Smooth muscle cell of the pulmonary artery (primary cell): ENCODE measurements at places on chromosomes 1 and 21. TPM values are rescaled to one million over a fixed set of nuclear protein-coding genes. Genes with fewer than 3 reads are reported as not detected.

Gene OLFM3
- total RNA-seq, result not detected in 2 replicates

Gene C1orf115
- 0.20 and 0.85 TPM in 2 replicates for total RNA-seq

Gene MPZ
- 0.89 and 2.2 TPM in 2 replicates for total RNA-seq

Gene TSPAN1
- 0.73 and 0.78 TPM in 2 replicates for total RNA-seq

Gene AADACL3
- total RNA-seq, result not detected in 2 replicates

Gene OBSCN
- 5.8 and 6.8 TPM in 2 replicates for total RNA-seq

Gene CFAP74
- not detected in 2 replicates for total RNA-seq

Gene REG4
- total RNA-seq, result not detected in 2 replicates

Gene PLPPR4
- total RNA-seq, result 1.9 and 46.9 TPM in 2 replicates

Gene KCNJ9
- under 0.01 TPM in 1 of 2 replicates, not detected in the other for total RNA-seq

Gene S100A1
- total RNA-seq, result 0.13 TPM in 1 of 2 replicates, not detected in the other

Gene CD247
- total RNA-seq, result not detected in 2 replicates

Gene MNDA
- total RNA-seq, result not detected in 2 replicates

Gene CR1L
- not detected in 2 replicates for total RNA-seq

Gene DIRAS3
- total RNA-seq, result 3.3 and 8.8 TPM in 2 replicates

Gene TRIM67
- 0.03 and 0.39 TPM in 2 replicates for total RNA-seq

Gene ABCB10
- 15.9 and 17.7 TPM in 2 replicates for total RNA-seq

Gene ALX3
- total RNA-seq, result not detected in 2 replicates

Gene SELE
- not detected in 2 replicates for total RNA-seq

Gene RGS18
- total RNA-seq, result 0.07 TPM in 1 of 2 replicates, not detected in the other

Gene ANGEL2
- 41.1 and 43.9 TPM in 2 replicates for total RNA-seq

Gene UBXN10
- total RNA-seq, result not detected in 2 replicates

Gene TNFAIP8L2
- not detected in 2 replicates for total RNA-seq

Gene MRPL9
- total RNA-seq, result 36.1 and 41.5 TPM in 2 replicates

Gene OR2G6
- total RNA-seq, result not detected in 2 replicates

Gene LCE3D
- not detected in 2 replicates for total RNA-seq

Gene UBE2U
- total RNA-seq, result not detected in 2 replicates

Gene NID1
- 94.4 and 175 TPM in 2 replicates for total RNA-seq

Gene PRELP
- 2.5 and 10.8 TPM in 2 replicates for total RNA-seq

Gene RGS4
- total RNA-seq, result 792 and 809 TPM in 2 replicates

Gene HTR1D
- not detected in 2 replicates for total RNA-seq

Gene SPATA17
- 0.66 and 1.2 TPM in 2 replicates for total RNA-seq

Gene HIVEP3
- 0.46 and 2.1 TPM in 2 replicates for total RNA-seq

Gene LAMC2
- total RNA-seq, result 3.4 and 192 TPM in 2 replicates

Gene OR6K3
- total RNA-seq, result not detected in 2 replicates

Gene TMEM240
- total RNA-seq, result 4.0 and 4.6 TPM in 2 replicates

Gene SERTAD4
- total RNA-seq, result 13.6 and 22.2 TPM in 2 replicates

Gene FAM167B
- 0.98 and 2.3 TPM in 2 replicates for total RNA-seq

Gene DHRS3
- 9.6 and 35.3 TPM in 2 replicates for total RNA-seq

Gene FRRS1
- 10.0 and 32.4 TPM in 2 replicates for total RNA-seq

Gene C1orf210
- total RNA-seq, result not detected in 2 replicates

Gene NMNAT2
- total RNA-seq, result 0.33 and 2.3 TPM in 2 replicates

Gene PPFIA4
- 32.2 and 39.6 TPM in 2 replicates for total RNA-seq

Gene HMGCS2
- not detected in 2 replicates for total RNA-seq

Gene ZNF436
- total RNA-seq, result 16.0 and 20.3 TPM in 2 replicates

Gene SRRM1
- 23.6 and 23.8 TPM in 2 replicates for total RNA-seq

Gene FMN2
- total RNA-seq, result 17.4 and 21.0 TPM in 2 replicates

Gene GIPC2
- total RNA-seq, result 0.20 and 1.4 TPM in 2 replicates

Gene CAPN8
- total RNA-seq, result not detected in 2 replicates

Gene AK5
- total RNA-seq, result 37.0 and 39.9 TPM in 2 replicates

Gene HTR6
- total RNA-seq, result 0.07 TPM in 1 of 2 replicates, not detected in the other

Gene PLA2G2E
- not detected in 2 replicates for total RNA-seq

Gene OR2W3
- not detected in 2 replicates for total RNA-seq

Gene BACH1
- 75.2 and 159 TPM in 2 replicates for total RNA-seq

Gene IGSF8
- 69.9 and 91.7 TPM in 2 replicates for total RNA-seq

Gene NEK2
- 2.5 and 8.5 TPM in 2 replicates for total RNA-seq

Gene ABCA4
- total RNA-seq, result 0.65 and 0.83 TPM in 2 replicates

Gene AMPD1
- not detected in 2 replicates for total RNA-seq

Gene VASH2
- 0.03 and 0.26 TPM in 2 replicates for total RNA-seq
